ENCODE measurements at places on chromosomes 11 and 22.
A peak's percentile ranks its signal among the peaks of the same experiment; 100 is the strongest.

DNA sequence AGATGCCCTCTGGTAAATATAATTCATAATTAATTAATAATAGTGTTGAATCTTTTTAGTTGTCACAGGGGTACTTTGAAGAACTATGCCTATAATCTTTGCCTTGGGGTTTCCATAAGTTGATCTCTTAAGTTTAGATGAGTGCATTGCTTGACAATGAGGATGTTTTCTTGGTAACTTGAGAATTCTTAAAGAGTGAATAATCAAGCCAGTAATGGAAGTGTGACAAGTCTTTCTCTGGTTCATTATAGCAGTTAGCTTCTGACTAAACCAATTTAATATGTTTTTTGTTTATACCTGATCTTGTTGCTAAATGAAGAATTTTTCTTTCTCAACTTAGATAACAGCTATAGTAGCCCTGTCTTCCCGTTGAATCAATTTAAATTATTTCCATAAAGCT, 46.2 kb downstream of the ATXN10 start:
- DNase-seq = peak; percentile 71

- peak; percentile 94 for DNase-seq
Observed at GRCh38 chr22:39090426-39091064, 6.5 kb upstream of the APOBEC3H start.

GRCh38 chr11:84316866-84317555, 1030.8 kb upstream of the CCDC90B start:
- DNase-seq = peak; percentile 22

DNA sequence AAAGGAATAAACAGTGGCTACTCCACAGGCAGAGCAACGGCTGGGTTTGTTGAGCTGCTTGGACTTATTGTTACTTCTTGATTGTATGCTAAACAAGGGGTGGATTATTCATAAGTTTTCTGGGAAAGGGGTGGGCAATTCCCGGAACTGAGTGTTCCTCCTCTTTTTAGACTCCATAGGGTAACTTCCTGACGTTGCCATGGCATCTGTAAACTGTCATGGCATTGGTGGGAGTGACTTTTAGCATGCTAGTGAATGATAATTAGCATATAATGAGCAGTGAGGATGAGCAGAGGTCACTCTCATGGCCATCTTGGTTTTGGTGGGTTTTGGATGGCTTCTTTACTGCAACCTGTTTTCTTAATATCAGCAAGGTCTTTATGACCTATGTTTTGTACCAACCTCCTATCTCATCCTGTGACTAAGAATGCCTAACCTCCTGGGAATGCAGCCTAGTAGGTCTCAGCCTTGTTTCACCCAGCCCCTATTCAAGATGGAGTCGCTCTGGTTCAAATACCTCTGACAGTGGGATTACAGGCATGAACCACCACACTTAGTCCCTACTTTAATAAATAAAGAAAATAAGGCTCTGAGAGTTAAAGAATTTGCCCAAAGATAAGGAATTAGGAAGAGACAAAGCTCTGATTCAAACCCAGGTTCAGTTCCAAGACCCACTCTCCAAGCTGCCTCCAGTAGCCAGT, 65.6 kb upstream of the CLMP start:
- DNase-seq = peak; percentile 39

DNA sequence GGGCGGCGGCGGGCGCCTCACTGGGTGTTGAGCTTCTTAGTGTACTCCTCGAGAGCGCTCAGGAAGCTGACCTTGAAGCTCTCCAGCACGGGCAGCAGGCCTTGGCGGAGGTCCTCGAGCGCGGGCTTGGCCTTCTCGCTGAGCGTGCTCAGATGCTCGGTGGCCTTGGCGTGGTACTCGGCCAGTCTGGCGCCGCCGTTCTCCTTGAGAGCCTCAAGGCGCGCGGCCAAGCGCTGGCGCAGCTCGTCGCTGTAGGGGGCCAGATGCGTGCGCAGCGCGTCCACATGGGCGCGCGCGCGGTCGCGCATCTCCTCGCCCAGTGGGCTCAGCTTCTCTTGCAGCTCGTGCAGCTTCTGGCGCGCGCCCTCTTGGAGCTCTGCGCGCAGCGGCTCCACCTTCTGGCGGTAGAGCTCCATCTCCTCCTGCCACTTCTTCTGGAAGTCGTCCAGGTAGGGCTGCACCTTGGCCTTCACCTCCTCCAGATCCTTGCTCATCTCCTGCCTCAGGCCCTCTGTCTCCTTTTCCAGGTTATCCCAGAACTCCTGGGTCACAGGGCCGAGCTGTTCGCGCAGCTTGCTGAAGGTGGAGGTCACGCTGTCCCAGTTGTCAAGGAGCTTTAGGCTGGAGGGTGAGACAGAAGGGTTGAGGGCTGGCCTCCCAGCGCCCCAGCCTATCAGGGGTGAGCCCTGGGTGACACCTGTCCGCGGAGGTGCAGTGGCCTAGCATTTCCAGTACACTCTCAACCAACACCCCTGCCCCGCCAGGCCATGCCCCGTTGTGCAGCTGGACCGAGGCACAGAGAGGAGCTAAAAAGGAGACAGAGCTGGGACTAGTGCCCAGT, 1.4 kb downstream of the APOA1 start:
- peak; percentile 87 for DNase-seq

DNA sequence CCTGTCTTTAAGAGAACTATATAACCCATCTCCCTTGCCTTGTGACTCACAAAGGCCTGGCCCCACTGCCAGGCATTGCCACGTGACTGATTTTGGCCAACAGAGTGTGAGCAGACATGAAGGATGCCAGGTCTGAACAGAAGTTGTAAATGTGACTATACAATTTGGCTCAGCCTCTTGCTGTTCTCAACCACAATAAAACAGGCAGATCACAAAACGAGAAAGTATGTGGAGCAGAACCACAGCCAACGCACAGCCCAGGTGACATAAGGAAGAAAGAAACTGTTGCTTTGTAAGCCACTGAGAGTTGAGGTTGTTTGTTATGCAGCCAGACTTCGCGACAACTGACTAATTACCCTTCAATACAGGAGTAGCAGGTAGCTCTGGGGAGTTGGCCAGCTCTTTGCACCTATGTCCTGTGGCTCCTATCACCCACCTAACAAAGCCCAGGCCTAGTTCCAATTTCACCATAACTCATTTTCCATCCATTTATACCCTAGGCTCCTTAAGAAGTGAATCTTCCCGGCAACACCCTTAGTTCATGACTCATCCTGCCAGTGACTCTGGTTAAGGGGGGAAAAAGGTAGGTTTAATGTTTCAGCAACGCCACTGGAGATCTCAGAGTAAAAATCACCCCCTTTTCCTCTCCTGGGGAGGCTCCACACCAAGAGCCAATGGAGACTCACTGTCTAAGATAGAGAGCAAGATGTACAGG, 53.7 kb downstream of the GALNT18 start:
- peak; percentile 71 for DNase-seq

DNA sequence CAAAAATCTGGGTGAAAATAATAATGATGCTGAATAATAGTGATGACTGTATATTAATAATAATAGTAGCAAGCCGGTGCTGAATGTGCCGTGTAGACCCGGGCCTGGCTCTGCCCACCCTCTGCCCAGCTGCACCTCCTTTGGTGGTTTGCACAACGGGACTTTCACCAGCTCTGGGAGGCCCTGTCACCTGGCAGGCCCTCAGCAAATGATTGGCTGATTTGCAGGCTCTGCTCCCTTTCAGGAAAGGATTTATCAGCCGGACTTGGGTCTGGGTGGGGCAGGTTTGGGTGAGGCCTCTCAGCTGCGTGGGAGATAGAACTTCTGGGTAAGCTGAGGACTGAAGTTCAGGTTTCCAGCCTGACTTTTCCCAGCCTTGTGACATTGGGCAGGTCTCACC, 21.4 kb downstream of the KIAA1671 start:
- no peak for DNase-seq

DNA sequence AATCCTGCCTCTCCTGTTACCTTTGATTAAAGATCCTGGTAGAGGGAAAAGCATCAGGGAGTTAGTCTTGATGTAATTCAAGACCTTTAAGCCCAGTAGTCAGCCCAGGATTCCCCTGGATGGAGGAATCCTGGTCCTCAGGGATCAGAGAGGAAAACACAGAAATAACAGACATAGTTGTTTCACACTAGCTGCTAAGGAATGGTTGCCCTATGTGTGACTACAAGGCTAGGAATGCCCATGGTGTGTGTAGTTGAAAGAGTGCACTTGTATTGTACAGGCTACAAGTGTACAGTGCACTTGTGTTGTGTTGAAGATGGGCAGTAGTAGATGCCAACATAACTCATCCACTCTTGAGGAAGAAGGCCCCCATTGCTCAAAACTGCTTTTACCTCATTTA, 226.8 kb downstream of the AASDHPPT start:
- DNase-seq = peak; percentile 52

GRCh38 chr11:8038393-8038792, 42.6 kb upstream of the TUB start:
- no peak for DNase-seq

DNA sequence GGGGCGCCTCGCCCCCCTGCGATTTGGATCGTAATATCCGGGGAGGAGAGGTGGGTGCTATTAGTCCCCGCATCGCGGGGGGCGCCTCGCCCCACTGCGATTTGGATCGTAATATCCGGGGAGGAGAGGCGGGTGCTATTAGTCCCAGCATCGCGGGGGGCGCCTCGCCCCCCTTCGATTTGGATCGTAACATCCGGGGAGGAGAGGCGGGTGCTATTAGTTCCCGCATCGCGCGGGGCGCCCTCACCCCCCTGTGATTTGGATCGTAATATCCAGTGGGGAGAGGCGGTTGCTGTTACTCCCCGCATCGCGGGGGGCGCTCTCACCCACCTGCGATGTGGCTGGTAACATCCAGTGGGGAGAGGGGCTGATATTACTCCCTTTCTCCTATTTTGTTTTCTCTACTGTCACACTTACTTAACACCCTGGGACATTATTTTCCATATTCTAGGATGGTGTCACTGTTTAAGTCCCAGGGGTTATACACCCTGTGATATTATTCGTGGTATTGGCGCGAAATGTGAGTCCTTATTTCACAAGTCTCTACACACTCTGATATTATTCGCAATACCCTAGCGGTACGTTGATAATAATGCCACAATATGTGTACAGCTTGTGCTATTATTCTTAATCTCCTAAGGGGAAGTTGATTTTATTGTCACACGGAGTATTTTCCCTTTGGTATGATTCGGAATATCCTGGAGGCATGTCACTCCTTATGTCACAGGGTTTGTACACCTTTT, 57.8 kb upstream of the ALDH3B2 start:
- no peak for DNase-seq
